B cell (primary cell): ENCODE measurements at places on chromosomes 7 and 10.

DNA sequence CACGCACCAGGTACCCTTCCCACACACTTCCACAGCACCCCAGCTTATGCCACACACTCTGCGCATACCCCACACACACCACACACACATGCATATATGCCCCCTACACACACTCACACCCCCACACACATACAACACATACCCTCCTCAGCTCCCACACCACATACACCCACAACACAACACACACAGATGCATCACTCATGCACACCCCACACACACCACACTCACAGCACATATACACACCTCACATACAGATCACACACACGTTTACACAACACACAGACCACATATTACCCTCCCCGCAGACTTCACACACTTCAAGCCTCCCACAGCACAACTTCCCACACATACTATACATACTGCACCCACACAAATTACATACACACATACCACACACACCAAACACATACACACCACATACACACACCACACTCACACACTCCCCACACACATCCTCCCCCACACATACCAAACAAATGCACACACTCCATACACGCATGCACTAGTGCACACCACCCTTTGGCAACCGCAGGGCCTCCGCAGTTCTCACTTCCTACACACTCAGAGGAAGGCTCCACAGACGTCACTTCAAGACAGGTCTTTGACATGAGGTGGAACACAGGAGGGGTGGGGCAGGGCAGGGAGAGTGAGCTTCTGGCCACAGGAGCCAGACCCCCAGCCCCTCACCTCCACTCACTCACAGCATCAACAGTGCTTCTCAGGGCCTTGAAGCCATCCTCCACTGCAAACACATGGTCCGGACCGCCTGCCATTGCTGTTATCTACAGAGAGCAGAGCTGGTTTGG lies 18.5 kb upstream of the ANTXRL start:
- DNase-seq: peak; percentile 72

DNA sequence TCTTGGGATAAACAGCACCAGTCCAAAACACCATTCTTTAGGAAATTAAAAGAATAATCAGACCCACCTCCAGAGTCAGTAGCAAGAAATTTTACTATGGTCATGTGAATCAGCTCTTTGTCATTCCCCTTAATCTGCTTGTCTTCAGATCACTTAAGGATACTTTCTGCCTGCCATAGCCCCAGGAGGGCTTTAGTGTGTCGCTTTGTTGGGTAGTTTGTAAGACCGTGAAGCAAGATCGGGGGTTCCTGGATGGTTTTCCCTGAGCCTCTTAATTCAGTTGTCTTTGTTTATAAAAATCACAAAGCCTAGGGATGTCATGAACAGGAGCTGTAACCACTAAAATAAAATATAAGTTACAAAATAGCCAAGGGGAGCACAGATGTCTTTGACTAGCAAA lies 223.6 kb downstream of the RELN start:
- no peak for DNase-seq

- DNase-seq: no peak
Measured at GRCh38 chr7:105315357-105315756, 73.4 kb downstream of the SRPK2 start.

DNA sequence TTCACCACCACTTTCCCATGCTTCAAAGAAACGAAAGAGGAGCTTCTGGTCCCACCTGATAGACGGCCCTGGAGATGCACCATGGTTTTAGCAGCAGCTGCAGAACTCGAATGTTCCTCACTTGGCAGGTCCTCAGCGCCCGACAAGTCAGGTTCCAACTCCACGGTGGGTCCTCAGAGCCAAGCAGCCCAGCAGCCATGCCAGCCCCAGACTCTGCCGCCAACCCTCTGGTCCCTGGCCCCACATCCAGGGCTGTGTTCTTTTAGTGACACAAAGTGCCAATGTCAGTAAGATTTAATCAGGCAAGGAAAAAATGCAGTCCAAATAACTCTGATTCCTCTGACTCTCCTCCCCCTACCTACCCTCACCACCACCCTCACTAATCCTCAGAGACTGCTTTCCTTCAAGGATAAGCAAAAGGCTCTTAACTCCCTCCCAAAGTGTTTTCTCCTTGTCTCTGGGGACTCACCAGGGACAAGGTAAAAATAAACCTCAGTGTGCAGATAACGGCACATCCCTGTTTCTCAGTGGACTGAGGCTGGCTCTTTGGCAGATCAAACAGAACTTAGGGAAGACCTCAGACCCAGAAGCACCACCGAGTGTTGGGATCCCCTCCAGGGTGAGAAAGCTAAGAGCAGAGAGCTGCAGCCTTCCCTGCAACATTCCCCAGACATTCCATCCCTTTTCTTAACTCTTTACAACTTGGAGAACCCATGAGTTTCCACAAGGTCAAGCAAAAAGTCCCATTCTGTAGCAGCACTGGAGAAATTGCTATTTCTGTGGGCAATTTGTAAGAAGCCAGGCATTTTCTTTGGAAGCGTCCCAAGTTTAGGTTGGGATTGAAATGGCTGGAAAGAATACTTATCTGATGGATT lies 358.9 kb downstream of the FRMD4A start:
- no peak for DNase-seq

DNA sequence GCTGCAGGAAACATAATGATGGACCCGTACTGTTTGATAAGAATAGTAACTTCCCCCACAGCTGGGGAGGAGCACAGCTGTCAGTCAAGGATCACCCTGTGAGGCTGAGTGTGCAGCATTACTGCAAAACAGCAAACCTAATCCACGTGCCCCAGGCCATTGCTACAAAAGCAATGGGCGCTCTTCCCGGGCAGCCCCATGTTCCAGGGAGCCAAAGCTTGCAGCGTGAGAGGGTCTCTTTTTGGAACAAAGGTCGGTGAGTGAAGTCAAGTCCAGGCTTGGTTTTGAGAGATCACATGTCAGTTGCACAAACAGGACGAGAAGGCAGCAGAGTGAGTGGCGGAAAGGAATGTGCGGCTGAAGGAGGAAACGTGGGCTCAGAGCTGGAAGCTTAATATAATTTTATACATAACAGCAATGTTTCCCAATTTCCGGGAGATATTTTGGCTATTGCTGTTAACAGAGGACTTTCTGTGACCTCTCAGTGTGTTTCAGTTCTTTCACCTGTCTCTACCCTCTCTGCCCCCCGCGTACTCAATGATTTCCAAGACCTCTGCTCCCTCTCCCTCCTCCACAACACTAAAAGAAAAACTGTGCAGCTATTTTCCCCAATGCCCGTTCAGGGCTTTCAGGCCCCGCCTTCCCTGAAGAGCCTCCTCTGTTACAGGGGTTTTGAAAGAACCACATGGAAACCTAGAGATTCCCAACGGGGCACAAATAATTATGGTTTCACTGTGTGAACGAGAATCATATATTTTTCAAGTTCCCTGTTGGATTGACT lies 128.9 kb downstream of the MTPAP start:
- peak; percentile 9 for DNase-seq

DNA sequence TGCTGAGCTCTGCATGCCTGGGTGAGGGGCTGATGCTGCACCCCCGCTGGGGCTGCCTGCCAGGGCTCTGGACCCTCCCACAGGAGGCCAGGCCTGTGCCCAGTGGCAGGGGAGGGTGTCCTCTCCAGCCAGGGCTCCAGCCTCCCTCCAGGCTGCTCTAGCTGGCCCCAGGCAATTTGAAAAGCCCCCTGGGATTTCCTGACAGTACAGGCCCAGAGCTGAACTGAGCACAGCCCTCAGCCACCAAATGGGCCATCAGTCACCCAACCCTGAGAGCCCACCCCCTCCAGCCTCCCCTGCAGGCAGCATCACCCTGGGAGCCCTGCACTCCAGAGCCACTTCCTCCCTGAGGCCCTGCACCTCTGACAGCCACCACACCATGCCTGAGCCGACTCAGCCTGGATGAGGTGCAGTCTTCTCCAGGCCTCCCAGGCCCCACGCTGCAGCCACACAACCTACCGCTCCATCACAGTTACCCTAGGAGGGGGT lies 101.8 kb upstream of the RET start:
- DNase-seq: no peak

DNA sequence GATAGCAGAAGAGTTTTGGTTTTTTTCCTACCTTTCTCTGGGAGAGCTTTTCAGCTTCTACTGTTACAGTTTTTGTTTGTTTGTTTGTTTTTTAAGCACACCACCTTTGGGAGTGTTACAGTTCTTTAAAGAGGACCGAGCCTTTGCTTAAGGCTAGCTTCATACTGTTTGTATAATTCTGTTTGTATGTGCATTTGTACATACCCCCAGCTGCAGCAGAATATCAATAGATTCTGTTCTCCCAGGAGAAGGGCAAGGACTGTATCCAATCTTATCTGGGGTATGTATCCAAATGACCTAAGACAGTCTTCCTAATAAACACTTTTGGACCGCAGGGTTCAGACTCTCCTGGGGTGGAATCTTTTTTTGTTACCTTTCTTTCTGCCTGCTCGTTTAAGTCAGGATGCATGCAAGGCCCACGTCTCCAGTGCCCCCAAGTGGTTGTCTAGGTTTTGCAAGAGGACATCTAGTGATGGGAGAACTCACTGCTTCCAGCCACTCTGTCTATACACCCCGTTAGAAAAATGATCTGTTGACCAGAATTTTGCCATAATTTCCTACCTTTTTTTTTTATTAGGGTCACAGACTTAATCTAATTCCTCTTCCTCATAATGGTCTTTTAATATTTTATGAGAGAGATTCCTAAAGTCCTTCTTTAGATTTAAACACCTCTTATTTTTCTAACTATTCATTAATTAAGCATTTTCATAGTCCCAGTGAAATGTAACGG lies 23.9 kb downstream of the NRF1 start:
- DNase-seq: peak; percentile 70

DNA sequence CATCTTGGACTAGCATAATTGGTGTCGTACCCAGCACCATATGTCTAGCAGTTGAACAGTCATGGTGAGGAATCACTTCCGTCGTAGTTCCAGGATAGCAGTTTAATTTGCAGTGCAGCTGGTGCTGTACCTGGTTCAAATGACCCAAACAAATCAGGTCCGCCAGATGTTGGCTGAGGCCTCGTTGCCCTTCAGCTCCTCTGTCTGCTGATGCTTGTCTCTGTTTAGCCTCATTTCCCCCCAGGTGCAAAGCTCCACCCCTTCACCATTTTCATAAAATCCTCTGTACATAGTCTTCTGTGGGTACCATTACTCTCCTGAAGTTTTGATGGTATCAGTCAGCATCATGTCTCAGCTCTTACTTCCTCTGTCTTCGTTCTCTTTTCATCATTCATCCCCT lies 35.1 kb downstream of the UMAD1 start:
- no peak for DNase-seq

DNA sequence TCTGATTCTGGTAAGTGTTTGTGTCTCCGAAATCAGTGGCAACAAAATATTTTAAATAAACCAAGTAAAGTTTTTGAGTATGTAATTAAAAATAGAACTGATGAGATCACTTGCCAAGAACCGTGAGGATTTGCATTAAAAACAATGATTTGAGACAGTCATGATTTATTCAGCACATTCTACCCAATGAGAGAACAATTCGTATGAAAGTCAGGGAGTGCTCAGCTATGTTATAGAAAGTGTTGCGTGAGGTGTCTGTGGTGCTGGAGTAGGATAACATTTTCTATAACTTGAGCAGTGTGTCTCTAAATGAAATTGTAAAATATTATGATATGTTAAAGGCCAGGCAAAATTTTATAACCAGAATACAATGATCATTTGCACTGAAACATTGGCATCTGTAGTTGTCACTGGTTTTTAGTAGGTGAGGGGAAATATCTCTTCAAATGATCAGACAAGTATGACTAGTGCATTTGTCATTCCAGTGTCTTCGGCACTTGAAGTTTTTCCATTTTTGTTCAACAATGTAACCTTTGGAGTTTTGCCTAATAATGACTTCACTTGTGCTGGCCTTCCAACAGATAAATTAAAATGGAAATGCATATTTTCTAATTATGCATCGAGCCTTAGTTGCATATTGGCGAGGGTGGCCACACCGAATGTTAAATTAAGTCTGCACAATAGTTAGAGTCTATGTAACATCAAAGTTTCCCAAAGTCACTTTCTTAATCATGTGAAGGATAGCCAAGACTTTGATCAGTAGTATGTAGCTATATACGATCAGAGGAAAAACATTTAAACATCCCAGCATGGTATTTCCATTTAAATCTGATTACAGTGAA lies 335.9 kb downstream of the GFRA1 start:
- DNase-seq: no peak

GRCh38 chr10:79482741-79483140 lies 29.6 kb upstream of the EIF5AL1 start:
- DNase-seq: no peak

DNA sequence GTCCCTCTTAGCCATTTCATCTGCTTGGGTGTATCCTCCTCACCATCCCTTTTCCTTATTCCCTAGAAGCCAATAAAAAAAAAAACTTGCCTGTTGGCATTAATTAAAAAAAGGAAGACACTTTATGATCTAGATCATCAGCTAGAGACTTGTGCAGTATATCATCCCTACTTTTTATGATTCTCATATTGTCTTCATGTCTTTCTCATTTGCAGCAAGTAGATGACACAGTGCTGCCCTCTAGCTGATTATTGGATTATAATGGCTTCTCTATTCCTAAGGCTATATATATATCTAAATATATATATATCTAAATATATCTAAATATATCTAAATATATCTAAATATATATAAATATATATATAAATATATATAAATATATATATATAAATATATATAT lies 272.4 kb upstream of the LRGUK start:
- DNase-seq: peak; percentile 6

GRCh38 chr10:64142395-64142794 lies 621.2 kb downstream of the REEP3 start:
- no peak for DNase-seq

DNA sequence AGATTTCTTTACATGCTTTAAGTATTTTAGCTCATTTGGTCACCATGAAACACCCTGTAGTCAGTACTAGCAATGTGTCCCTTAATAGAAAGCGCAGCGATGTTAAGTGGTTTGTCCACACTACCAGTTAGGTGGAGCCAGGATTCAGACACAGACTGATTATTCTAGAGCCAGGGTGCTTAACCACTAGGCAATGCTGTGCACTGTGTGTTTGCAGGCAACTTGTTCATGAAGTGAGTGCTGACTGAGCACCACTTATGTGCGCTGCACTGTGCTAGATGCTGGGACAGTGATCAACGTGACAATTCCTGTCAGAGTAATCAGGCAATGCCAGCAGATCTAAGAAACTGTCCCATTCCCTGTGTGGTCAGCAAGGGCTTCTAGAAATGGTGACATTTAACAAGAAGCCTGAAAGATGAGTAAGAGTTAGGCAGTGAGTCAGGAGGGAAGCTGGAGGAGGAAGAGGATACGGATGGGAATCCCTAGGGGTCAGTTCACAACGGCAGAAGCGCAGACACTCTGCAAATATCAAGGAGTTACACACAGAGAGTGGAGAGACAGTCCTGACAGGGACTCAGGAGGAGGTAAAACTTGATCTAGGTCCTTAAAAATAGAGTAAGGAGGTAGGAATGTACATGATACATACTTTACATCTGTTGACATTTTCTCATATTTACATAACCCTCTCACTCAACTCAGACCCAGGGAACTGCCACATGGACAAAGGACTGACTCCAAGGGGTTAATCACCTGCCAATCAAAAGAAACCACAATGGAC lies 69.7 kb upstream of the EGR2 start:
- no peak for DNase-seq
